ENCODE measurements at places on chromosomes 3 and 15. TPM values are rescaled to one million over a fixed set of nuclear protein-coding genes. Genes with fewer than 3 reads are reported as not detected.

GRCh38 chr3:71067977-71068654 is 515.4 kb downstream of the FOXP1 start:
- DNase-seq = peak; percentile 19

DNA sequence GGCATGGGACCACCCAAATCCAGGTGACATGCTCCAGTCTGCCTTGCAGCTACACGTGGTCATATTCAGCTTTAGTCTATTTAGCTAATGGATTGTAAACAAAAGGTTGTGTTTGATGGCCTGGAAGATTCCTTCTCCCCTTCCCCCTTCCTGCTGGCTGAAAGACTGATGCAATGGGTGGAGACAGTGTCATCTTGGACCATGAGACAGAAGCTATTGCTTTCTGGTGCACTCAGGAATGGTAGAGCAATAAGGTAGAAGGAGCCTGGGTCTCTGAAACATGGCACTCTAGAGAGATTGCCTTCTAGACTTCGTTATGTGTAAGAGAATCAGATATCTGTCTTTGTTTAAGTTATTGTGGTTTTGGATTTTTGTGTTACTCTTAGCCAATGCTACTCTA is 25.7 kb upstream of the PTX3 start:
- DNase-seq = no peak

DNA sequence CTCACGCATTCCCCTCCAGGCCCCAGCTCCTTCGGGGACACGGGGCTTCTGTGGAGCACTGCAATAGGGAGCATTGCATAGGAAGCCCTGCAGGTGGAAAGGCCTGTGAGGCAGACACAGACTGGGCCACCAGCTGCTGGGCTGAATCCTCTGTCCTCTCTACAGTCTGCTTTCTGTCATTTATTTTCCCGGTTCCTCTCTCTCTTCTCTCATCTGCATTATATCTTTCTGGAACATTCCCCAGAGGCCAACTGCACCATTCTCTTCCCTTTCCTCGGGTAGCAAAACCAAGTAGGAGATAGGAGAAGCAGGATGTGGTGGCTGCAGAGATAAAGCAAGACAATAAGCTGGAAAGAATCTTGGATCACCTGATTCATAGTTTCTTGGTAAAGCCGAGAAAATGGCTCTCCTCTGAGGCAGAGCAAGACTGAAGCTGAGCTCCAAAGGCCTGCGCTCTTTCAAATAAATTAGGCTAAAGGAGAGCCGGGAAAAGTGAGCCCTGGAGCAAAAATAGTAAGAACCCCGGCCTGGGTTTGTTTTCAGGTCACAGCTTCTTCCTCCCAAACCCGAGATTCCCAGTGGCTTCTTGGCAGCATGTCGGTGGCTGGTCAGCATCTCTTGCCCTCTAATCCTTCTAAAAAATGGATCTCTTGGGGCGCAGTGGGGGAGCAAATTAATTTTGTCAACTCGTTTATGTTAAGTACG is 5.3 kb downstream of the TM4SF4 start:
- no peak for DNase-seq

DNA sequence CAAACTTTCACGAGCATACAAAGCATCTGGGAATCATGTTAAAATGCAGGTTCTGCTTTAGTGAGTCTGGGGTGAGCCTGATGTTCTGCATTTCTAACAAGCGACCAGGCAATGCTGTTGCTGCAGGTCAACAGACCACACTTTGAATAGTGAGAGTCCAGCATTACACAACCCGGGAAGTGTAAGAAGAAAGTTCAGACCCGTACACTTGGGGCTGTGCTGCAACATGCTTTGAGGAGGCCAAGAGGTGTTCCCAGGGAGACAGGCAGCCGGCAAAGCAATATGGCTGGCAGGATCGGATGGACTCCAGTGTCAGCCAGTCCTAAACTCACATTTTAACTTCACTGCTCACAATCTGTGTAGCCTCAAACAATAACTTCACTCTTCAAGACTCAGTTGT is 134.2 kb downstream of the LIPC start:
- DNase-seq = no peak

DNA sequence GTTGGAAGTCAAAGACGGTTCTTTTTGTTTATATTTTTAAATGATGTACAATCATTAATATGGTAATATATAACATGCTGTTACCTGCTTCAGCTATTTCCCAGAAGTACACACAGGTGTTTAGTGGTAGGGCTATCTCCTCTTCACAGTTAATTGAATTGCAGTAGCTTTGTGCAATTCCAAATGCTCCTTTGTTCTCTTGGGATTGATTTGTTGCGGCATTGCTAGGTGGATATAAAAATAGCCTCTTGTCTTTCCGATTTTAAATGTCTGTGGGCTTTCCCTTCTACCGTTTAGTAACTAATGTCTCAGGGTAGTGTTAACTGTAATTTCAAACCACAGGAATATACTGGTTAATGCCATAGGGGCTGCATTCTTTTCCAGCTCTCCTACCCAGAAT is 307.6 kb upstream of the SLITRK3 start:
- DNase-seq = no peak

GRCh38 chr3:178669022-178669601 is 132.9 kb downstream of the KCNMB2 start:
- DNase-seq = no peak

GRCh38 chr3:54549607-54550220 is 378.1 kb downstream of the LRTM1 start:
- no peak for DNase-seq

- no peak for DNase-seq
Observed at GRCh38 chr3:129836381-129837064, 57.0 kb downstream of the TMCC1 start.

The FBXO40 gene
- 228 TPM for total RNA-seq

The PYGO1 gene
- total RNA-seq = 7.8 TPM

The TEX9 gene
- 0.40 TPM for total RNA-seq

The MYO5A gene
- total RNA-seq = 6.7 TPM

The ADGRG7 gene
- not detected for total RNA-seq

The NOX5 gene
- total RNA-seq = not detected

The EXOG gene
- total RNA-seq = 27.0 TPM

All from left ventricle myocardium superior (tissue), 1 donor.